ENCODE measurements at places on chromosomes 11 and 22. TPM values are rescaled to one million over a fixed set of nuclear protein-coding genes. Genes with fewer than 3 reads are reported as not detected.
A peak's percentile ranks its signal among the peaks of the same experiment; 100 is the strongest.

GRCh38 chr22:49933236-49934159 is 15.1 kb downstream of the CRELD2 start:
- peak overlapping the region; percentile 98 for H3K27ac ChIP-seq
- no peaks in the 10 kb centered on the region for H3K36me3 ChIP-seq
- no peak for DNase-seq
- H3K4me3 ChIP-seq: no peak overlapping the region

DNA sequence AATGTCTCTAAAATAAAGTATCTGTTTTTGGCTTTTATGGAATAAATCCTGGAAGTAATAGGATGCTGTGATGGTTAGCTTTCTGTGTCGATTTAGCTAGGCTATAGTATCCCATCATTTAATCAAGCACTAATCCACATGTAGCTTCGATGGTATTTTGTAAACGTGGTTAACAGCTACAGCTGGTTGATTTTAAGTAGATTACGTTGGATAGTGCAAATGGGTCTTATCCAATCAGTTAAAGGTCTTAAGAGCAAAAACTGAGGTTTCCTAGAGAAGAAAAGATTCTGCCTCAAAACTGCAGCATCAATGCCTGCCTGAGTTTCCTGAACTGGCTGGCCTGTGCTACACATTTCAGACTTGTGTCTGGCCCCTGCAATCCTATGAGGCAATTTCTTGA is 314.2 kb upstream of the SORL1-AS1 start:
- H3K4me3 ChIP-seq: no peak overlapping the region
- no peaks in the 10 kb centered on the region for H3K36me3 ChIP-seq
- no peaks in the 10 kb centered on the region for H3K4me1 ChIP-seq
- no peak for DNase-seq
- H3K27ac ChIP-seq: no peak overlapping the region
- no peaks in the 10 kb centered on the region for H3K27me3 ChIP-seq

DNA sequence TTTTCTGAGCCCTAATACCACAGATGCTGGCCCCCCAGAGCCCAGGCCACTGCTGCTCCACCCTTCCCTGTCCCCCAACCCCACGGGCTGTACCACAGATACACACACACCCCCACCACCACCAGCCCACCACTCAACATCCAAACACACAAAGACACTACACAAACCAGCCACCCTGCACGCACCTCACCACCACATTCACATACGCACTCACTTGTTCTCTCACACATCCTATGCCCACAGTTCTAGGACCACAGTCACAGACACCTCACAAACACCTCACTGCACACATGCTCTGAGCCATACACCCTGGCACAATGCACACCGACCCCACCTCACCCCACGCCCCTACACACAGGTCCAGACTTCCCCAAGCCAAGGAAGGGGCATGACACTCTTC is 22.5 kb upstream of the OAF start:
- no peak overlapping the region for H3K27ac ChIP-seq
- H3K4me3 ChIP-seq: no peak overlapping the region
- DNase-seq: no peak
- no peaks in the 10 kb centered on the region for H3K4me1 ChIP-seq
- H3K36me3 ChIP-seq: no peaks in the 10 kb centered on the region
- H3K27me3 ChIP-seq: no peaks in the 10 kb centered on the region

GRCh38 chr11:80868831-80869230 is 1428.0 kb upstream of the TENM4 start:
- no peaks in the 10 kb centered on the region for H3K27me3 ChIP-seq
- no peak for DNase-seq
- no peaks in the 10 kb centered on the region for H3K36me3 ChIP-seq
- no peak overlapping the region for H3K27ac ChIP-seq
- no peak overlapping the region for H3K4me3 ChIP-seq
- no peaks in the 10 kb centered on the region for H3K4me1 ChIP-seq

DNA sequence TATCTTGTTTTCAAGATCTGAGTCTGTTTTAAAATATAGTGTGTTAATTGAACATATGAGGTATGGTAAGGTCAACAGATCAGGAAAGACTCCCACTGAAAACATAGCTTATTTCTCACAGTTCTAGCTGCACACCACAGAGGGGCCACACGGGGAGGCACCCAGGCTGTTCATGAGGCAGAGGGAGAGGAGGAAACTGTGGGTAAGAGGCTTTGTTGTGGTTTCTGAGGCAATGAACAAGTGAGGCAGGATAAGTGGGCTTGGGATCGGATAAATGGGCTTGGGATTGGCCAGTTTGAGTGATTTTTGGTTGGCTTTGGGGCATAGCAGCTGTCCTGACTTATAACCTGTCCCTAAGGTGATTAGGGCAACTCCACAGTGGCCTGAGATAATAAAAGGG is 242.1 kb downstream of the LUZP2 start:
- no peak for DNase-seq
- no peaks in the 10 kb centered on the region for H3K36me3 ChIP-seq
- no peak overlapping the region for H3K4me3 ChIP-seq
- peaks cover 5% of the 10 kb centered on the region for H3K4me1 ChIP-seq
- no peak overlapping the region for H3K27ac ChIP-seq
- no peaks in the 10 kb centered on the region for H3K27me3 ChIP-seq

- no peak overlapping the region for H3K27ac ChIP-seq
- H3K4me3 ChIP-seq: no peak overlapping the region
- no peak for DNase-seq
- H3K4me1 ChIP-seq: no peaks in the 10 kb centered on the region
- H3K36me3 ChIP-seq: no peaks in the 10 kb centered on the region
- H3K27me3 ChIP-seq: peaks cover 3% of the 10 kb centered on the region
These were observed 5.4 kb upstream of the C11orf86 start for GRCh38 chr11:66969584-66970225.

DNA sequence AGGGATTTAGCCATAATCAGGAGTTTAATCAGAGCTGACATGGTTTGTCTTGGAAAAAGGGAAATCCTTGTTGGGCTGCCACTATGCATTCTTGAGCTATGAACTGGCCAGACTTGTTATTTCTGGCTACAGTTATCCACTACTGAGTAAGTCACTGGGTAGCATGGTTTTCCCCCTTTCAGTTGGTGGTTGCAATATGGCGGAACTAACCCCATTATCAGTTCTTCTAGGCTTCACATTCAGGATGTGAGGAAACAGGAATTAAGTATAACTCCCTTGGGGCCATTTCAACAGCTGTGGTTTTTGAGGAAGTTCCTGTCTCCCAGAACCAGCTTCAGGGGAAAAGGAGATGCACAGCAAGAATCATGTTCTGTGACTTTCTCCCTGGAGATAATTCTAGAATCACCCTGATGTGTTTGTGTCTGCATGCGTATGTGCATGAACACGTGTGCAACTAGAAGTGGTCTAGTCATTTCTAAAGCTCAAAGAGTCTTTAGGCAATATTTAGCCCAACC is 103.0 kb upstream of the CD44 start:
- no peaks in the 10 kb centered on the region for H3K27me3 ChIP-seq
- no peaks in the 10 kb centered on the region for H3K4me1 ChIP-seq

DNA sequence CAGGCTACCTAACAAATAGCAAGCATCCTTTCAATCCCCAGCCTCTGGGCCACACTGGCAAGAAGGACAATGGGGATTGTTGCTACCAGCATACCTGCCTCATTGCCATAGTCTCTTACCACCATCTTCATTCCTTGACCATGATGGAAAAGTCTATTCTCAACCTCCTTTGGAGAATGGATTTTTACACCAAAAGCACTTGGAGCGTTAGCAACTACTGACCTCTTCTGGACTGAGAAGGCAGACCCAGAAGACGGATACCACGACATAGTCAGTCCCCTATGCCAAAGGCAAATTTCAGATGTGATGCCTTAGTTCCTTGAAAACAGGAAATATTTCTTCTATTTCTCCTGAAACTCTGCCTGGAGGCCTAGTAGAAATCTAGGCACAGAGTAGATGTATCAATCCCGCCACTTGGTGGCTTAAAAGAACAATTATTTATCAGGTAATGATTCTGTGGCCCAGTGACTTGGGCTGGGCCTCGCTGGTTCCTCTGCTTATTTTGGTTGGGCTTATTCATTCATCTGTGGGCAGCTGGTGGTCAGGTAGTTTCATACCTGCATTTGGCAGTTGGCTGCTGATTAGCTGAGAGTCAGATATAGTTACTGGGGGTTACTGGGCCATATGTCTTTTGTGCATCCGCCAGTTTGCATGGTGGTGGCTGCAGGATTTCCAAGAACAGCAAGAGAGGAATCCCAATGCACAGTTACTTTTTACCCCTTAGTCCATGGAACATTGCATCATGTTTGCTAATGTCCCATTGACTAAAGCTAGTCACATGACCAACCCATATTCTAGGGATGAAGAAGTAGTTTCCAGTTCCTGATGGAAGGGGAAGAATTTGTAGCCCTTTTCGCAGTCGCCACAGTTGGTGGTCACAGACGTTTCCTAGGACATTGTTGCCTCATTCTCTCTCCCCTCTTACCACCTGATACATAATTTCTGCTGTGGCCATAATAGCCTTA is 75.2 kb downstream of the DHCR7 start:
- no peaks in the 10 kb centered on the region for H3K4me1 ChIP-seq
- H3K36me3 ChIP-seq: no peaks in the 10 kb centered on the region
- no peak overlapping the region for H3K27ac ChIP-seq
- H3K4me3 ChIP-seq: no peak overlapping the region
- peak; percentile 35 for DNase-seq

GRCh38 chr11:121964591-121964990 is 151.4 kb downstream of the BLID start:
- DNase-seq: no peak
- H3K4me3 ChIP-seq: no peak overlapping the region
- no peak overlapping the region for H3K27ac ChIP-seq
- H3K4me1 ChIP-seq: no peaks in the 10 kb centered on the region

- H3K27ac ChIP-seq: no peak overlapping the region
- DNase-seq: no peak
- no peak overlapping the region for H3K4me3 ChIP-seq
- no peaks in the 10 kb centered on the region for H3K36me3 ChIP-seq
- H3K4me1 ChIP-seq: no peaks in the 10 kb centered on the region
These were observed 63.3 kb downstream of the GRIK4 start for GRCh38 chr11:120574876-120575275.

DNA sequence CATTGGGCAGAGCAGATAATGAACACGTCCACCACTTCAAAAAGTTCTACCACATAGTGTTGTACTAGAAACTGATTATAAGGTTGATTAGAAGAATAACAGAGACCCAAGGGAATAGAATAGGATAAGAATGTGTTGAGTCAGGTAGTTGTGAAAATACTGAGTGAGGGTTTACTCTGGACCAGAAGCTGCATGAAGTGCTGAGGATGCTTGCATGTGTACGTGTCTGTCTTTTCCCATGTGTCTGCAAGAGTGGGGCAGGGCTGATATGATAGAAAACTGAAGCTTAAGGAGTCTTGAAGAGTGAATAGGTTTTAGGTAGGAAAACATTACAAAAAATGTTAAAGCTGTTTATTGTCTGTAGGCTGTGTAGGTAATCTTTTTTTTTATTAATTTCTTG is 20.6 kb downstream of the TRPC6 start:
- no peaks in the 10 kb centered on the region for H3K27me3 ChIP-seq
- no peaks in the 10 kb centered on the region for H3K36me3 ChIP-seq
- no peak overlapping the region for H3K27ac ChIP-seq
- DNase-seq: no peak
- no peaks in the 10 kb centered on the region for H3K4me1 ChIP-seq
- no peak overlapping the region for H3K4me3 ChIP-seq

DNA sequence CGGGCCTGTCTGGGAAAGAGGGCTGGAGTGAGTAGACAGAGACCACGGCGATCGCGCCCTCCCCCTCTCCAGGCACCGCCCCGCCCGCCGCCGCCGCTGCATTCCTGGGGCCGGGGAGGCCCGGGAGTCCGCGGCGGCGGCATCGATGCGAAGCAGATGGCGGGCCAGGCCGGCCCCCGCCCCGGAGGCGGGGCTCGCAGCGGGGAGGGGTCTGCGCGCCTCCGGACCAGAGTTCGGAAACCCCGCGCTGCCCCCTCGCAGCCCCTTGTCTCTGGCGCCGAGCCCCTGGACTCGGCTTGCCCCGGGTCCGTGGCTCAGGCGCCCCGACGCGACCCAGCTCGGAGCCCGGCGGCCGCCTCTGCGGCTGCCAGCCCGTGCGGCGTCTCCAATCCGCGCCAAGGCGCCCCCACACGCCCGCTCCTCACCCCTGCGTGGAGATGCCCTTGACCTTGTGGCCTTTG is 1.3 kb downstream of the SCARF2 start:
- peaks cover 53% of the 10 kb centered on the region for H3K4me1 ChIP-seq
- no peaks in the 10 kb centered on the region for H3K27me3 ChIP-seq
- peak overlapping the region; percentile 63 for H3K4me3 ChIP-seq
- H3K27ac ChIP-seq: no peak overlapping the region
- DNase-seq: peak; percentile 88
- no peaks in the 10 kb centered on the region for H3K36me3 ChIP-seq

- H3K27ac ChIP-seq: no peak overlapping the region
- peak; percentile 33 for DNase-seq
- H3K27me3 ChIP-seq: peaks cover 4% of the 10 kb centered on the region
- H3K4me1 ChIP-seq: no peaks in the 10 kb centered on the region
These were observed 4.2 kb downstream of the MYRF start for GRCh38 chr11:61756452-61757212.

- H3K27me3 ChIP-seq: peaks cover 29% of the 10 kb centered on the region
- no peak overlapping the region for H3K27ac ChIP-seq
- no peaks in the 10 kb centered on the region for H3K36me3 ChIP-seq
- H3K4me1 ChIP-seq: peaks cover 17% of the 10 kb centered on the region
- DNase-seq: peak; percentile 59
- no peak overlapping the region for H3K4me3 ChIP-seq
These were observed 25.9 kb upstream of the ROBO3 start for GRCh38 chr11:124839128-124839971.

GRCh38 chr11:3353066-3353465 is 25.9 kb downstream of the ZNF195 start:
- no peak for DNase-seq
- H3K4me1 ChIP-seq: no peaks in the 10 kb centered on the region
- H3K4me3 ChIP-seq: no peak overlapping the region
- H3K27me3 ChIP-seq: no peaks in the 10 kb centered on the region

DNA sequence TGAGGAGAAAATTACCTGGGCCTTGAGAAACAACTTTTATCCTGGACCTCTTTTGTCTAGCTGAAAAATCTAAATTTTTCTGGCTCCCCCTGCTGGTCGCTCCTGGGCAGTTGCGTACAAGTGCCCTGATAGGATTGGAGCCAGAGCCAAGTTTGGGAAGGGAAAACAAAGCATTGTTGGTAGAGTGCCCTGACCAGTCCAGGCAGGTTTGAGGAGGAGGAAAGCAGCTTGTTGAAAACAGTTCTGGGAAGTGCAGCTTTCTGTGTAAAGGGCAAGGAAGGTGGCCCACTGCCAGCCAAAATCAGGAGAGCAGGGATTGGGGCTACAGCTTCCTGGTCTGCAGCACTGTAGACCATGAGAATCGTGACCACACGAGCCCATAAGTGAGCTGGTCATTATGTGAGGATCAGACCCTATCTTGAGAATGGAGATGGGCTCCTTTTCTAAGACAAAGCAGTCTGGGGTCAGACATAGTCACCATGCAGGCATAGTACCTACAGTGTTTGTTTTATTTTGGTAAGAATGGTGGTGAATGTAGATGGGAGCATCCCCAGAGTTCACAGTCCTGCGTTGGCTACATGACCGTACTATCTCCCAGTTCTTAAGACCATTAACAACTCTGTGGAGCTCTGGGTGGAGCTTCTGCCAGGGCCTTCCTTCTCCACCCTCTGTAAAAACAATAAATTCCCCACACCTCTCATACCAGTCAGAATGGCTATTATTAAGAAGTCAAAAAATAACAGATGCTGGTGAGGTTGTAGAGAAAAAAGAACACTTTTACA is 21.3 kb upstream of the PIK3IP1 start:
- peak overlapping the region; percentile 90 for H3K27ac ChIP-seq
- H3K4me1 ChIP-seq: peaks cover 4% of the 10 kb centered on the region
- no peaks in the 10 kb centered on the region for H3K36me3 ChIP-seq

Gene VPS11
- polyA plus RNA-seq: 56.1 TPM

Gene ALDH3B2
- polyA plus RNA-seq: 2.6 TPM

Gene KCNJ11
- polyA plus RNA-seq: 3.1 TPM

Gene CSRP3
- 0.07 TPM for polyA plus RNA-seq

Gene VSIG10L2
- polyA plus RNA-seq: 0.33 TPM

Gene MIOX
- polyA plus RNA-seq: 0.08 TPM

Gene MMP10
- polyA plus RNA-seq: 14.2 TPM

Gene STK33
- 14.3 TPM for polyA plus RNA-seq

Gene OTOG
- not detected for polyA plus RNA-seq

Measured in lung (tissue), 17 donors.